ENCODE measurements at places on chromosomes 13 and 19. TPM values are rescaled to one million over a fixed set of nuclear protein-coding genes. Genes with fewer than 3 reads are reported as not detected.

GRCh38 chr13:60629158-60629557 lies 232.1 kb downstream of the TDRD3 start:
- DNase-seq: no peak

DNA sequence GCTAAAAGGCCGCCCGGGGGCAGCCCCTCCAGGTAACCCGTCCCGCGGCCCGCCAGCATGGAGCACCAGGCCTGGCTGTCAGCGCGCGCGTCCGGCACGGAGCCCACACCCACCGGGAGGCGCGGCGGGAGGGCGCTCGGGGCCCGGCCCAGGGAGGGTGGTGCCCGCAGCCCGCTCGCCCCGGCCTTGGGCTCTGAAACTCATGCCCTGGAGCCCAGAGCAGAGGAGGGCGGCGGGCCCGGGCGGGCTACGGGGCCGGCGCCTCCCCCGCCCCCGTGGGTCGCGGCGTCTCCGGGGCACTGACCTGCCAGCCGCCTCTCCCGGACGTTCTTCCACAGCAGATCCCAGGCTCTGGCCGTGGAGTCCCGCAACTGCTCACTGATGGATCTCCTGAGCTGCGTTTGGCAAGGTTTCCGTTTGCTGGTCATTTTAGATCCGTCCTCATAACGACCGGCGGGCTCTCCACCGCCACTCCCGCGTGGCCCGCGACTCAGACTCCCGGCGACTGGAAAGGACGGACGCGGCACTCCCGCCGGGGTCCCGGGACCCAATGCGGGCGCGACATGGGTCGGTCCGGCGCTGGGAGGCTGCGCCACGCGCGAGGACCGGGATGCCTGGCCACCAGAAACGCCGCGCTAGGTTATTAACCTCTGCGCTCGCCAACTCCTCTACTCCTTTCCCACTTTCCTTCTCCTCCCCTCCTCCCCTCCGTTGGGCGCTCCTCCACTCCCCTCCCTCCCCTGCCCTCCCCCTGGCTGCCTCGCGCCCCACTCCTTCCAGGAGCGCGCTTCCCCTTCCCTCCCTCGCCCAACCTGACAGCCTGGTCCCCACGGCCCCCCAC lies 64.7 kb upstream of the STARD13 start:
- peak; percentile 69 for DNase-seq

DNA sequence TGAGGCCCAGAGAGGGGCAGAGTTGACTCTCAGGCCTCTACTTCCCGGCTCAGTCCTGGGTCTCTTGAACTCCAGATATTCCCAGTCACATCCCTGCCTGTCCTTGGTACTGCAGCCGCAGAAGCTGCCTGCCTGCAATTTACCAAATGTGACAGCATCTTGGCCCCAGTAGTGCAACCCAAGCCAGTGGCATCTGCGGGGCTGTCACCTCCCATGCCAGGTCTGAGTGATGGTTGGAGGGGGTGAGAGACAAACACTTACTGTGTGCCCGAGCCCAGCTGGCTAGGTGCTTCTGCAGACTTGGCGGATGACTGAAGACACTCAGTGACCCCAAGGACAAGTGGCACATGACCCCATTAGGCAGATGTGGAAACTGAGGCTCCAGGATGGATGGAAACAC lies 18.4 kb downstream of the ZNRF4 start:
- no peak for DNase-seq

DNA sequence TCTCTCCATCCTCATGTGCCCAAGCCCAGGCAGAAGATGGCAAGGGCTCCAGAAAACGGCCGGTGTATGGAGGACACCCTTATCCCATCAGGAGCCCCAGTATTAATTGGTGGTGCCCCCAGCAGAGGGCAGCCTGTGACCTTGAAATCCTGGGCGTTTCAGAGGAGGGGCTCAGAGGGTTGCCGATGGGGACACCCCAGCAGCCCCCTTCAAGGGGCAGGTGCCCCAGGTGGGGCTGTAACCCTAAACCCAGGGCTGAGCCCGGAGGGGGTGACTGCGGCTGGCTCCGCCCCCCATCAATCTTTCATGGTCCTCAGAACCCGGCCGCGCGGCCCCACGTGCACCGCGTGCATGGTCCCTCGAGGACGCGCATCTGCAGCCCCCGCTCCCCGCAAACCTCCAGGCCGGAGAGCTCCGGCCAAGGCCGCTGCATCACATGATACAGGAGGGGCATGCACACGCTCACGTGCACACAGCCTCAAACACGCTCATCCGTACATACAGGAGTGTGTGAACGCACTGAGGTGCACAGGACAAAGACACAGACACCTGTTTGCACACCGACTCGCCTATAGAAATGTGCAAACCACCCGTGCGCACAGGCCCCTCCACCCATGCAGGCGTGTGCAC lies 949 bp downstream of the RAB3A start:
- DNase-seq: peak; percentile 48

- no peak for DNase-seq
Observed at GRCh38 chr13:59398127-59398526, 765.6 kb downstream of the DIAPH3 start.

The MAG gene
- 15.1 TPM for total RNA-seq

Measured in uterus (tissue), 4 donors.